ENCODE measurements at places on chromosomes 5 and 9.

- no peak for DNase-seq
These were observed 53.1 kb downstream of the MRPL36 start for GRCh38 chr5:1746371-1747078.

DNA sequence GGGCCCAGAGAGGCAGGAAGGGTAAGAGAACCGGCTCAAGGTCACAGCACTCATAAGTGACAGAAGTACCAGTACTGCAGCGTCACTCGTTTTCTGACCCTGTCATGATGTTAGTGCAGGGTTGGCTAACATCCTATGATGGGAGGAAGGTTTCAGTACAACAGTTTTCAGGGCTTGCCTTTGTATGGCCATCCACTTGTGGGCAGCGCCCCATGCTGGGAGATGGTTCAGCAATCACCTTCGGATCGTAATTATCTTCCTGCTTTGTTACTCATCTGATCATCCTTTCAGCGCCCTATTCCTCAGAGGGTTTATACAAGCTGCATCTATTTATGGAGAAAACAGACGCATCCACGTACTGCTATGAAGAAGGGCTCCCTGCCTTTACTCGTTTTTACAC lies 2.4 kb downstream of the MAP1B start:
- peak; percentile 49 for DNase-seq

DNA sequence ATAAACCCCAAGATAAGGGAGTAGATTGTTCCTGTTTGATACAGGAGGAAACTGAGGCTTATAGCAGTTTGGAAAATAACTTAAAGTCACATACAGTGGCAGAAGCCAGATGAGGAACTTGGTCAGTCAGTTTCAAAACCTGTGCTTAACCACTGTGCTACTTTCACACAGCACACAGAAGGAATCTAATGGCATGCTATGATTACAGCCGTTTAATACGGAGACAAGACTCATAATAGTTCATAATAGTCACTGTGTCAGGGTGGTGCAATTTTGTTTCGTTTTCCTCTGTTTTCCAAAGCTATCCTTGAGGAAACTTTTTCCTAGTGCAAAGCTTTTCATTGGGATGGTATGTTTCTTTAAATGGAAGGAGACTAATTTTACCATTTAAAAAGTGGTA lies 112.3 kb downstream of the GCNT1 start:
- DNase-seq = no peak

GRCh38 chr9:112002847-112003457 lies 106.3 kb downstream of the UGCG start:
- no peak for DNase-seq

DNA sequence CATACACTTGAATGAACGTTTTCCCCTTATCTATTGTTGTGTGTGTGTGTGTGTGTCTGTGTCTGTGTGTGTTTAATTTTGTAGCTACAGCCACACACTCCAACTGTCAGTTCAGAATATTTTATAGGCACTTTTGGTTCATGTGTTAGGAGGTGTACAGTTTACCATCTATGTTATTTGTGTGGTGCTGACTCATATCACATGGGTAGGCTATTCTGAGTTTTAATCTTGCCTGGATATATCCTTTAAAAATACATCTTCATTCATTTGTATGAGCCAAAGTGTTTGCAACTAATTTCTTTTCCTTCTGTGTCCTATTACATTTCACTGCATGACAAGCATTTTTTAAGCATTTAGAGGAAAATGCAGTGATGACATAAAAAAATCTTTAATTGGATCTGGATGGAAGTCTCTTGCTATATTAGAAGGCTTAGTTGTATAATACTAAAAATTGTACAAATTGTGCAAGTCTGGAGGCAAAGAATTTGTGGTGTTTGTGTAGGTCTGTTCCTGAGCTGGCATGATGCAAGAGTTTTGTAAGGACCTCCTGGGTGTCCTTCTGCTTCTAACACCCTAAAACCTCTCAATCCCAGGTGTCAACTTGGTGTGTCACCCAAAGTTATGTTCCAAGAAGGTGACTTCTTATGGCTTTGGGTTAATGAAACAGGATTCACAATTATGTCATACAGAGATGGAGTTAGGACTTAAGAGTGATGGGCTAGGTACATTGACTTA lies 52.4 kb upstream of the HMHB1 start:
- DNase-seq = no peak

GRCh38 chr5:154465169-154465568 lies 12.9 kb downstream of the HAND1 start:
- no peak for DNase-seq

DNA sequence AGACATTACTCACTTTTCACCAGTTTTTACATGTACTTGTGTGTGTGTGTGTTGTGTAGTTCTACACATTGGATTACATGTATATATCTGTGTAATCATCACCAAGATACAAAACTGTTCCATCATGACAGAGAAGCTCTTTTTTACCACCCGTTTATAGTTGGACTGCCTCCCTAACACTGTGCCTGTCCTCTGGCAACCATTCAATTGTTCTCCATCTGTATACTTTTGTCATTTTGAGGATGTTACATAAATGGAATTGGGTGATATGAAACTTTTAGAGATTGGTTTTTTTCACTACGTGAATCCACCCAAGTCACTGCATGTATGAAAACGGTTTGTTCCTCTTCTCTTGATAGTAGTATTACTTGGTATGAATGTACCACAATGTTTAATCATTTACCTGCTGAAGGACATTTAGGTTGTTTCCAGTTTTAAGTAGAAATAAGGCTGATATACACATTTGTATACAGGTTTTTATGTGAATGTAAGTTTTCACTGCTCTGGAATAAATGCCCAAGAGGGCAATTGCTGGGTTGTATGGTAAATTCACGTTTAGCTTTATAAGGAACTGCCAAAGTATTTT lies 126.2 kb downstream of the MAPKAP1 start:
- peak; percentile 79 for DNase-seq

DNA sequence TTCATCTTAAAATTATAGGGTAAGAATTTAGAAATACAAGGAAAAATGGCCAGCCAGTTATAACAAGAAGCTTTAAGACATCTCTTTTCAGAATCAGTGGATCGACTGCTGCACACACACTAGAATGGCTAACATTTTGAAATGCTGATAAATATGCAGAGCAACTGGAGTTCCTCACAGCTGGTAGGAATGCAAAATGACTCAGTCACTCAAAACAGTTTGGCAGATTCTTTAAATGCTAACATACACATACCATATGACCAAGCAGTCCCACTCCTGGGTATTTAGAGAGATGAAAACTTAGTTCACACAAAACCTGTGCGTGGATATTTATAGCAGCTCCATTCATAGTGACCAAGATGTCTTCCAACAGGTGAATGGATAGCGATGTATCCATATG lies 23.2 kb upstream of the PSAT1 start:
- DNase-seq = no peak

- no peak for DNase-seq
These were observed 125.1 kb downstream of the HACD4 start for GRCh38 chr9:20906326-20906725.

DNA sequence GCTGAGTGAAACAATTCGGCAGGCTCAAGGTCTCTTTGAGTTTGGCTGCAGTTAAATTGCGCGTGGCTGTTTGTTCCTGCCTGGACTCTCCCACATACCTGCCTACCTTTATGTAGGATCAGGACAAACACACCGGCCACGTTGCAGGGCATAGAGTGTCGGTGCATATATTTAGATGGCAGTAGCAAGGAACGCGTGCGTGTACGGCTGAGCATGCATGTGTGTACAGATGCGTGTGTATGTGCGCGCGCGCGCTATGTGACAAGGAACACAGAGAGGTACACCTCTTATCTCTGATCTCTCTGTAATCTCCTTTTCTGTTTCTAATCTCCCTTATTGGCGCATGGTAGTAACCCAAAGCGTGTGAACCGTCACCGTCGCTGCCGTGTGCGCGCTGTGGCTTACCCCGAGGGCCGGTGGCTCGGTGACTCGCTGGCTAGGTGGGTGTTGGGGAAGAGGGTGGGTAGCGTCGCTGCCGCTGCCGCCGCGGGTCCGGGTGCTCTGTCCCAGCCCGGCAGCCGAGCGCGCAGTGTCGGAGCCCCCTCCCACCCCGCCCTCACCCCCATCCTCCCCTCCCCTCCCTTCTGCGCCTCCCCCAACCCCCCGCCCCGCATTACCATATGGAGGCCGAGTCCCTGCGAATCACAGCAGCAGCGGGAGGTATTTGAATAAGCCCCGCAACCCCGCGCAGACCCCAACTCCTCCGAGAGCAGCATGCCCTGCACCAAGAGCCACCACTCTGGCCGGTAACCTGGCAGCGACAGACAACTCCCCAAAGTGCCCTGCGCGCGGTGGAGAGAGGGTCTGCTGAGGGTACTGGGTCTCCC lies 204.8 kb downstream of the MEF2C start:
- DNase-seq = no peak

DNA sequence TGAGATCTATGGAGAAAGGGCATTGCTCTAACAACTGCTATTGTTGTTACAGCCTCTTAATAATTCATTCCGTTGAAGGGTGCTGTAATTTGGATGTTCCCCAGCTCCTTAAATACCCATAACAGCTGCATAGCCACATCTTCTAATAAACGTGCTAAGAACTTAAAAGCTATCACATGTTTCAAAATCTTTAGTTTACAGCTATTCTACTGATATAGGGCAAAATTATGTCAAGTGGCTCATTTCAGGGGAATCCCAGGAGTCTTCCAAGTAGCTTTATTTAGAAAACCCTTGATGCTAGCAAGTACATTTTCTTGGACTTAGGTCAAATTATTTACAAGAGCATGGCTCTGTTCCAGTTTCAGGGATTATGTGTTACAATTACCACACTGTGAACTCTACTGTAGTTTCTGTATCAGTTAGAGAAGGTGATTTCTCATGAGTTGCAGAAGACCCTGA lies 990.4 kb upstream of the ACO1 start:
- no peak for DNase-seq

DNA sequence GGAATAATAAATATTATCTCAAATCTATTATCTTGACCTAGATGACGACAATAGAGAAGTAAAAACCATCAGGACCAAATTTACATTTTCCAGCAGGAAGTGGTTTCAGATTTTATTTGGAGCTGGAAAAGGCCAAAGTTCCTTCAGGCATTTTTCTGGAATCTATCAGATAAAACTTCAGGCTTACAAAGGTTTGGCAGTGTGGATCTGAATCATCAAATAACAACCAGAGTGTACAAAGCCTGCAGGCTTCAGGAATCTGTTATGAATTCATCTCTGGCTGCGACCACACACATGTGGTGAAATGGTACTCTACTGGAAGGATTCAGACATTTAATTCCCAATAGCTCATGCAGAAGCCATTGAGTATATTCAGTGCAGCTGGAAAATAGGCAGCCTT lies 726.4 kb upstream of the GRAMD2B start:
- no peak for DNase-seq

- no peak for DNase-seq
These were observed at the start of gene ITGA2 for GRCh38 chr5:52989025-52989780. Gene ITGA2, plus strand, starts transcription at chr5:52989352. Its CDS starts 117 bp downstream, at chr5:52989469.

DNA sequence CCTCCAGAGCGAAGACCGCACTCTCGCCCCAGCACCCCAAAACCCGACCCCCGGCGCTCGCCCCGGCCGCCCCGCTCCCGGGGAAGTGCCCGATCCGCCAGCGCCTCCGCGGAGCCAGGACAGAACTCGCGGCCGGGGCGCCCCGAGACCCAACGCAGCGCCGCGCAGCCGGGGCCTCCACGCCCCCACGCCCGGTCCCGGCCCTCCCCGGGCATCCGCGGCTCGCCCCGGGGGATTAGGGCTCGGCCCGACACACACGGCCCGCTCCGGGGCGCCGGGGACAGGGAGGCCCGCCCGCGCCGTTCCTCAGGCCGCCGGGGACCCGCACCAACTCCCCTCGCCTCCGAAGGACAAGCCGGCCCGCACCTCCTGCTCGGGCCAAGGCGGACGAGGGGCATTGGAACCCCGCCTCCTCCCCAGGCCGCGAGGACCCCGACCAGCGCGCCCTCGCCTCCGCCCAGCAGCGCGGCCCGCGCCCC lies 544 bp downstream of the FNBP1 start:
- no peak for DNase-seq

DNA sequence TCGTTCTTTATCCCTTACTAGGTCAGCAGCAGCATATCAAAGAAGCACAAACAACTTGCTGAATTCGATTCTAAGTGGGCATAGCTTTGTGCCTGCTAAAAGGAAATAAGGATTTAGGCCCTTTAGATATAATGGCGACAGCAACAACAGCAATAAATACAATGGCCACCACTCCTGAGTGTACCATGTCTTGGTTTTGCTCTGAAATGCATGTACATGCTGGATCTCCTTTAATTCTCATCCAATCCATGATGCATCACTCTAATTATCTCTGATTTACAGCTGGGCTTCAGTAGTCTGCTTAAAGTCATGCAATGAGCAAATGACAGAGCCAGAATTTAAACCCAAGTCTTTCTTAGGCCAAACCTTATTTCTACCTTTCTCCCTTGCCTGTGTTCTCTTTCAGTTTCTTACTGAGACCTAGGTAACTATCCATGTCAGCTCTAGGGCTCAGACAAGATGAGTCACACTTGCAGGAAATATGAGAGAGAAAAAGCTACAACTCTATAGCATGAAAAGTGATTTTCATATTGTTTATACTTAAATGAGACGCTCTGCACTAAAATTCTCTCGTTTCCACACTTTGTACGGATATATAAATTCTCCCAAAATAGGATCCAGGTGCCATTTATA lies 111.8 kb downstream of the HMHB1 start:
- no peak for DNase-seq

GRCh38 chr5:170006021-170006420 lies 25.7 kb upstream of the INSYN2B start:
- no peak for DNase-seq

DNA sequence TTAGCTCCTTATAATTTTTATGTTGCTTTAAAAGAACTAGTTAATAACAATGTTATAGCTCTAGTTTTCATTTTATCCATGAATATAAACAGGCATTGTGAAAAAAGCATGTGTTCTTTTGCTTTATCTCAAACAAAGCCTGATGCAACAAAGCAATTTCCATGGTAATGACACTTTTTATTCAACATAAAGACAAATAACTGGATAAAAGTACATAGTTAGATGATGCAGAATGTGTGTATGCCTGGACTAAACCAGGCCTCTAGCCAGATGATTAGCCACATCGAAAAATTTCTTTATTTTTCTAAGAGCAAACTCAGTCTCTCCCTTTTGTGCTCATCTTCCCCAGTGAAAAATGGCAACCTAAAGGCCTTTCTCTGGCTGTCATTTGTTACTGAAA lies 125.6 kb upstream of the TARS1 start:
- DNase-seq = no peak
